ENCODE measurements at places on chromosomes 7 and 10.

GRCh38 chr7:147182874-147183273 lies 1066.3 kb downstream of the CNTNAP2 start:
- no peak for DNase-seq

- no peak for DNase-seq
Measured at GRCh38 chr10:117663750-117664149, 121.2 kb downstream of the EMX2 start.

- peak; percentile 66 for DNase-seq
Measured at GRCh38 chr10:103678178-103678526, 177.2 kb downstream of the SH3PXD2A start.

- DNase-seq: no peak
Measured at GRCh38 chr7:147079921-147080420, 963.4 kb downstream of the CNTNAP2 start.

DNA sequence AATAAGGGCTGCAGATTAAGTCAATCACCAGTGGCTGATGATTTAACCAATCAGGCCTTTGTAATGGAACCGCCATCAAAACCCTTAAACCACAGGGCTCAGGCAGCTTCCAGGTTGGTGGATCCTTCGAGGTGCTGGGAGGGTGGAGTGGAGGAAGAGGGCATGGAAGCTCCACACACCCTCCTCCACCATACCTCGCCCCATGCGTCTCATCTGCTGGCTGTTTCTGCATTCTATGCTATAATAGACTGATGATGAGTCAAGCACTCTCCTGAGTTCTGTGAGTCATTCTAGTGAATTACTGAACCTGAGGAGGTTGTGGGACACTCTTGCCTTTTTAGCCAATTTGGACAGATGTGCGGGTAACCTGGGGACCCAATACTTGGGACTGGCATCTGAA lies 43.9 kb downstream of the CHST15 start:
- no peak for DNase-seq

DNA sequence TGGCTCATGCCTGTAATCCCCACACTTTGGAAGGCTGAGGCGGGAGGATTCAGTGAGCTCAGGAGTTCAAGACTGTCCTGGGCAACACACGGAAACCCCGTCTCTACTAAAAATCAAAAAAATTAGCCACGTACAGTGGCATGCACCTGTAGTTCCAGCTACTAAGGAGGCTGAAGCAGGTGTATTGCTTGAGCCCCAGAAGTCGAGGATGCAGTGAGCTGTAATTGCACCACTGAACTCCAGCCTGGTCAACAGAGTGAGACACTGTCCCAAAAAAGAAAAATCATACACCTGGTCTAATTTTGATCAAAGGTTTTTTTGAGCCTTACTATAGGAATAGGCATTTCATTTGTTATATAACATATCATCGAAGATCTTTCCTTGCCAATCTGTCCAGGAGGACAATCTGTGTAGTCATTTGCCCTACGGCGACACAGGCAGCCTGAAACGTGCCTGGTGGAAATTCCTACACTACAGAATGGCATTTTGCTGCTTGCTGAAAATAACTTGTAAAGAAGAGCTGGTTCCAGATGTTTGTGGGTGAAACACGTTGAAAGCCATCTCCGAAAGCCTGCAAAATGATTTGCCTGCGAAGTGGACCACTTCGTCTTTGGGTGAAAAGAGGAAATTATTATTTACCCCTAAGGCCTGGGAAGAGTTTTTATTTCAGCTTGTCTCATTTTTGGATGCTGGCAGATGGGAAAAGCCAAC lies 31.3 kb upstream of the GDI2 start:
- no peak for DNase-seq

GRCh38 chr10:32388258-32389027 lies 41.5 kb upstream of the EPC1 start:
- DNase-seq: no peak

DNA sequence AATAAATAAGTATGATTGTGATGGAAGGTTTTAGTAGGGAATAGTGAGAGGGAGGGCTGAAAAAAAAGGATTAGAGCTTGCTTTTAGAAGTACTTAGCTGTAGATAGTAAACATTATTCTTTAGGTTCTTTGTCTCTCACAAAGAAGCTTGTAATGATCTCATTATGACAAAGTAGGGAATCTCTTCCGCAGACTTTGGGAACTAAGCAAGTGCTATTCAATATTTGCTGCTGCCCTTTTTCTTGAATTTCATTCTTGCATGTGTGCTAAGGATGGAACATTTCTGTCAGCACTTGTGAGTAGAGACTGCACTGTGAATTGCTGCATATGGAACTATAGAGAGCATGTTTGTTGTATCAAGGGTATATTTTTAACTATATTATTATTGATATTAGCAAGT lies 173.4 kb downstream of the ST7 start:
- DNase-seq: no peak

DNA sequence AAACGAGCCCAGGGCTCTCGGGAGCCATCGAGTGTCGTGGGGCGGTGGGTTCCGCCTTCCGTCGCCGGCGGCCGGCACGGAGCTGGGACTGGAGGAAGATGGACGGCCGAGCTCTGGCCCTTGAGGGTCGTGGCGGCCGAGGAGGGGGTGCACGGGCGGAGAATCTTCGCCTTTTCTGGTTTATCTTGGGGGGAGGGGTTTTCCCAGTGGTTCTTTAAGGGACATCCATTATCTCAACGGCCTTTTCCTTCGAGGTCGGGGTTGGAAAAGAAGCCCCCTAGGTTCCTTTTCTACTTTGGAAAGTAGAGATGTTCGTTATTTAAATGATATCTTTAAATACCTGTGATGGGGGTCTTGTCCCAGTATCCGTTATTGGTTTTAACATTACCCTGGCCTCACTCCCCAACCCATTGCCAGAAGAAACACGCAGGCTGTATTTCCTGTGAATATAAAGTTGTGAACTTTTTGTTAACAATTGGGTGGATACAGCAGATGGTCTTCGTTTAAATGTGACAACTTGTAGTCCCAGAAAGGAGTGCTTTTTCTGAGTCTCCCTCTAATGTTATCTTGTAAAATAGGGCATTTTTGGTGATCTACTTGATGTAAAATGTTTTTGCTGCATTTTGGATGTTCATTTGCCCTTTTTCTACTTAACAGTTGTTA lies 765 bp downstream of the CCAR1 start:
- DNase-seq: no peak

DNA sequence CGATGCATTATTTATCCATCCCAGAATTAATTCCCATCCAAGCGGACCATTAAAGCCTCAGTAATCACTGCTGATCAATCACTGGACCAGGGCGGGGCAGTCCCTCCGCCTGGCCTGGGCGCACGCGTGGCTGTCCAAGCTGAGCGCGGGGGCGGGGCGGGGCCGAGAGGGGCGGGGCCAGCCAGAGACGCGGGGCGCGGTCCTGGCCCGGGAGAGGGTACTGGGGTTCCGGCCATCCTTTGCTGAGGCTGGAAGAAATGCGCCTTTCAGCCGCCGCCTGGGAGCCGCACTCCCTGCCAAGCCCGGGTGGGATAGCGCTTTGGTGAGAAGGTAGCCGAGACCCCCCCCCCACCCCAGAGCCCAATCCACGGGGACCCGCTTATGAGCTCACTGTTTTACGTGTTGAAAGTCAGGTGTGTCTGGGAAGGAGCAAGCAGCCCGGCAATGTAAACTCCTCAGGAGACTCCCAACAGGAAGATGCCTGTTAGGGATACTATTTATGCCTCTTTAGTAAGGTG lies at the start of gene ARHGAP22:
ARHGAP22 (minus strand) TSS at position 83 of the 518 bp plus-strand sequence. CDS start 277 bp downstream, outside the sequence.
- no peak for DNase-seq

DNA sequence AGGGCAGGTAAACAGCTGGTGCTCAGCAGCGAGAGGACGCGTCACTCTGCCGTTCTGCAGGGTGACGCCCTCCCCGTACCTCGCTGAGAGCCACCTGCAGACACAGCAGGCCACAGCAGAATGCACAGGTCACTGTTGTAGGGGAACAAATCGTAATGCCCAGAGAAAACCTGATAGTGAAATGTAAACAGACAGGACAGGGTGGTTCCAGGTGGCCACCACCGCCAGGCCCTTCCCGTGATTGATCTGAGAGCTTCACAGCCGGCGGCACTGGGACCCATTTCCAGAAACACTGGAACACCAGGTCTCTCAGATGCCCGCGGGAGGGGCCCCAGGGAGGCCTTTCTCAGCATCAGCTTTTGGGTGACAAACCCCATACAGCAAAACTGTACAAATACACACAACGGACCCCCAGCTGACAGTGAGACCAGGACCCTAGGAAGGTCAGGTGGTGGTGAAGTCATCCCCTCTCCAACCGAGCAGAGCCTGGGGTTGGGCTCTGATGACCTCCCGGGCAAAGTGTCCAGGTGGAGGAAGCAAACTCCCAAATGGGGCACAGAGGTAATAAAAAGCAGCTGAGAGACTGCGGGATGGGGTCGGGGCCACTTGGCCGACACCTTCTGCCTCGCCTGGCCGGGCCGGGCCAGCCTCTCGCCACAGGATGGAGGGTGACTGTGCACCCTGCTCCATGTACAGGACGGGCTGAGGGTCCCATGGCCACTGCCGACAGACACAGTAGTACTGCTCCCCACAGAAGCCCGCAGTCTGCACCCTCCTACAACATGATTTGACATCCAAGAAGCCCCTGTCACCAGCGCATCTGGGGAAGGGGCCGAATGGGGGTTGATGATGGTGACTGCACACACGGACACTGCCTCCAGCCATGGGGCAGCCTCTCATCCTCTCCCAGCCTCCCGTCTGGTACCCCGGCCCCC lies 4.6 kb downstream of the BHLHA15 start:
- no peak for DNase-seq

DNA sequence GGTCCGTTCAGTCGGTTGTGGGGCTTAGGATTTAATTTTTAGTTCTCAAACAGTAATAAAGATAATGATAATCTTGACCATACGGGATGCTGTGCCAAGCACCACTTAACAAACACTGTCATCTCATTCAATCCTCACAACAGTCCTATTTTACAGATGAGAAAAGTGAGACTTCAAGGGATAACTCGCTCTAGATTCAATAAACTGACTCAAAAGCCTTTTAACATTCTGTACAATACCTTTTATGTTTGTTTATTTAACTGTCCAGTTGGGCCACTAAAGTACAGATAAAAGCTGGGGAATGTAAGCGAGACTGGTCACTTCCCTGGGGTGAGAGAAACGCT lies 437 bp upstream of the CFAP69 start:
- DNase-seq: no peak

DNA sequence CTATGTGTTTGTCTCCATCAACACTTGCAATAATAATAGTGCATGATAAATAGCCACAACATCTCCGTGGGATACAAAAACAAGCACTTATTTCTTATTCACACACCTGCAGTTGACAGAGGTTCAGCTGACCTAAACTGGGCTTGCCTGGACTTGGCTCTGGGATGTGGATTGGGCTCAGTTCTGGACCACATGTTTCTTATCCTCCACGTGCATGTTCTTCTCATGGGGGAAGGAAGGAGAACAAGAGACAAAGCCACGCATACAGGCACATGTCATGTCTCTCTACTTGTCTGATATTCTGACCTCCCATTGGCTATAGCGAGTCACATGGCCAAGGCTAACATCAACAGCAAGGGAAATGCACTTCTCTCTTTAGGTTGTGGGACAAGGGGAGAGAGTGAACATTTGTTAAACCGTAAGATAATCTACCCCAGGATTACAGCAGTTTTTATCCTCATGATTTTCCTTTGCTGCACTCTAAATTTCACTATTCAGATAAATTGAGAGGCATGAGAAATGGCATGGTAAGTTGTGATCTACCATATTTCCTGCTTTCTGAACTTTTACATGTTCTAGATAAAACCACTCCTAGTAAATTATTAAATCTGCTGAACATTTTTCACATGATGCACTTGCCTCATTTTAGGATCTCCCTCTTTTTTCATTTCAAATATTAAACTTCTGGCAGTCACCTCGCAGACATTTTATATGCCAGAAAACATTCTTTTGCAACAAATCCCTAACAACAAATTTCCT lies 33.7 kb downstream of the CFAP58 start:
- no peak for DNase-seq

- DNase-seq: no peak
Measured at GRCh38 chr7:10657201-10657600, 316.5 kb upstream of the PHF14 start.

- no peak for DNase-seq
Measured at GRCh38 chr7:29343399-29343798, 148.8 kb downstream of the CHN2 start.

DNA sequence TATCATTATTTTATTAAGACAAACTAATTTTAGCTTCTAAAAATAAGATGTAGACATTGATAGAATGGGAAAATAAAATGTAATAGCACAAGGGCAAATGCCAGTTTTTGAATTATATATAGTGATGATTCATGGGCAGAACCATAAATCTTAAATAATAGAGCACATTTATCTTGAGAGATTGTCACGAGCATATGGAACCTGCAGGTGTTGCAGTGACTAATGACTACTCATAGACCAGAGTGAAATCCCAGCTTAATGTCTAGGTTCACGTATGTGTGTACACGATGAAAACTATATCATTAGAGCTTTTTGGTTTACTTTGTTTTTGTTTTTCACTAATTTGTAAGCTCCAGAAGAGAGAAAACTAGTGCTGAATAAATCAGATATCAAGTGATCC lies 150.2 kb upstream of the CACNA2D1 start:
- no peak for DNase-seq

GRCh38 chr10:114925587-114926586 lies 12.1 kb upstream of the TRUB1 start:
- no peak for DNase-seq

- DNase-seq: no peak
Measured at GRCh38 chr10:74415146-74415839, 264.3 kb downstream of the ADK start.

DNA sequence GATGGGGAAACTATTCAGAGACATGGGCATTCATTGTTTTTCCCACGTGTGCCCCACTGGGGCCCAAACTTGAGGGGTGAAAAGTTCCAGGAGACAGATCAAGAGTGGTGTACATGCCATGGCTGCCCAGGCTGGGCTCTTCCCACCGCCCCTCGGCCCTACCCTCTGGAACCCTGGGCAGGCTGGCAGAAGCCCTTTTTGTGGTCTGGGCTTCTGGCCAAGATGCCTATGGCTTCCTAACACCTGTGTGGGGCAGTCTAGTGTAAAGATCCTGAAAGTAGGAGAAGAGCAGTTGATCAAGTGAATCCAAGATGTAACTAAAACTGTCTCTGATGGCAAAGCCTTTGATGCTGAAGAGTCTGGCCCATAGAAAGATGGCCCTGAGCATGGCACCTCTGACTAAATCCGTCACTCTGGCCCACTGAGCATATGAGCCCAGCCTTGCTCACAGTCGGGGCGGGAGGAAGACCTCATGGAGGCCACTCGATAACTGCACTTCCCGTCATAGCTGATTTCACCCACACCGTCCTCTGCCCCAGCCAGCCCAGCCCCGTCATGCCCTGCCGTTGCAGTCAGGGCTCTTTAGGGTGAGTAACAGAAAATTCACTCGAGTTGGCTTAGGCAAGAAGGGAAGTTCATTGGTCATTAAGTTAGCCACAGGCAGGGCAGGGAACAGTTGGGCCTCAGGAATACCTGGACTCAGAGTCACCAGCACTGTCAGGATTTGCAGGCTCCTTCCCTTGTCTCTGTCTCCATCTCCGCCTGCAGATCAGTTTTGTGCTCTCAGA lies 37.9 kb upstream of the MTPAP start:
- no peak for DNase-seq
